Esophagus squamous epithelium (tissue), 5 donors: ENCODE measurements at places on chromosomes 6 and 20.

DNA sequence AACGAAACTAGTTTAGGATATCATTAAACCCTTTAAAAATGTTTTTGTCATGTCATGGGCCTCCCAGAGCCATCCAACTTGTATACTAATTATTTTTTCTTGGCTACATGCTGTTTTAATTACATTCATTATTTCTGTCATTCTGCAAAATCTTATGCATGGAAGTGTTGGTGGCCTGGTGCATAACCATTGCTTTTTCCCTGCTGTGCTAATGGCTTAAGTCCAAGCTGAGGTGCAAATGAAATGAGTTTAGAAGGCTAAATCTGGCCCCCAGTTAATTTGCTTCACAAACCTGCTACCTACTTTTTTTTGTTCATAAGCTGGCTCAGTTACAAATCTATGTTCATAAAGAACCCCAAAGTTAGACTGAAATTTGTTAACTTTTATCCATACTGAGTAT lies 1249.9 kb downstream of the EPHA7 start:
- DNase-seq: no peak

- DNase-seq: no peak
Measured at GRCh38 chr6:97689078-97689754, 406.2 kb upstream of the MMS22L start.

- DNase-seq: no peak
Measured at GRCh38 chr20:46810448-46811223, 84.0 kb upstream of the EYA2 start.

- DNase-seq: no peak
Measured at GRCh38 chr6:144341831-144342527, 56.8 kb downstream of the UTRN start.

- peak; percentile 7 for DNase-seq
Measured at GRCh38 chr6:158002249-158002950, 20.7 kb downstream of the SYNJ2 start.

GRCh38 chr6:22888163-22888752 lies 318.9 kb downstream of the HDGFL1 start:
- no peak for DNase-seq

- DNase-seq: no peak
Measured at GRCh38 chr20:856361-856775, 22.9 kb downstream of the FAM110A start.
